ENCODE measurements at places on chromosomes 5 and 9.

DNA sequence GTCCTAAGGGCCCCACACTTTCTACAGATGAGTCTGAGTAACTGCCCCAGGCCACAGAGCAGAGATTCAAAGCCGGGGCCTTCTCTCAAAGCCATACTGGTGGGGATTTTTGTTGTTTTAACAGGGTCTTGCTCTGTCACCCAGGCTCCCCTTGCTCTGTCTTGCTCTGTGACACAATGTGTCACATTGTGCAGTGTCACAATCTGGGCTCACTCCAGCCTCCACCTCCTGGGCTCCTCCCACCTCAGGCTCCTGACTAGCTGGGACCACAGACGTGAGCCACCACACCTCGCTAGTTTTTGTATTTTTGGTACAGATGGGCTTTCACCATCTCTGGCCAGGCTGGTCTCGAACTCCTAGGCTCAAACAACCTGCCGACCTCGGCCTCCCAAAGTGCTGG is 8.6 kb downstream of the AGPAT2 start:
- no peak for DNase-seq

DNA sequence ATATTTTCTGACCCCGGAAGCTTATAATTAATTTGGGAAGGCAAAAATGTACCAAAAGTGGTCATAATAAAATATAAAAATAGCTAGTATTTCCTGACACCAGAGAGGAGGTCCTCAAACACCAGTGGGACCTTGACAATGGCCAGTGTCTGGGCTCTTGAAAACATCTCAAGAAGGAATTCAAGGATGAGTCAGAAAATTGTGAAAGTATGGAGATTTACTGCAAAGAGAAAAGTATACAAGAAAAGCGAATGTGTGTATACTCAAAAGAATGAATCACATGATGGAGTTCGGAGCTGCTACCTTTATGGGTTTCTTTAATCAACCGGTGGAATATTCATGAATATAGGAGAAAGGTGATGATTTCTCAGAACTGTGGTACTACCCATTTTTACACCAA is 1709.0 kb upstream of the WWC1 start:
- no peak for DNase-seq

GRCh38 chr9:69985971-69986370 is 57.7 kb upstream of the MAMDC2 start:
- no peak for DNase-seq

DNA sequence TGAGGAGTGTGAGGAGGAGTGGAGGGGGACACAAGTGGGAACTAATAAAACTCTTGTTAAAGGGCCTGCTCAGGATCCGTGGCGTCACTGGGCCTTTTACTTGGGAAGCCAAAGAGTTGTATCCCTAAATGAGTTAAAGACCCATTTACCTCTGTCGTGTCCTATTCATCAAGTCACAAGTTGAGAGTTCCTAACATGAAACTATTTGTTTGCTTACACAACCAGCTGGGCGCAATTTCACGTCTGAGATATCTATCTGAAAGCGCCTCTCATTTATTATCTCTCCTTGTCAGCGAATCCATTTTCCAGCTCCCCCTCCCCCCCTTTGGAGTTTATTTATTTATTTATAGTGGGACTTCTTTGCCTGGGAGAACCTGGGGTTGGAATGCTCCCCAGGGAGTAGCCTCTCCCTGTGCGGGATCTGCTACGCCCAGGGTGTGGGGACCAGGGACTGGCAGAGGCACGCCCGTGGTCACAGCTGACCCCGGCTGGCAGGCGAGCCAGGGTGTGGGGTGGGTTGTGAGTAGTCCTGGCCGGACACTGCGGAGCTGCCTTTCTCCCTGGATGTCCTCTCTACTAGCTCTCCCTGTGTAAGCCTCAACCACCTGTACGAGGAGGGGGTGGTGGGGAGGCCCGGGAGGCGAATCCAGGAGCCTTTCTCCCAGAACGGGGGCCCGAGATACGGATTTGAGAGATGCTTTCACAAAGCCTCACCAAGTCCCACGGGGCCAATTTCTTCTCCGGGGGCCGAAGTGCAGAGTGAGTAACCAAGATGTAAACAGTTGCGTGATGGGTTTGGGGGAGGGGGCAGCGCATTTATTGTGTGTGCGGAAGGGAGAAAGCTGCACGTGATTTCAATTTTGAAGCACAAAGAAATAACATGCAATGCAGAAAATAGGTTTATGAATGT is 15.3 kb downstream of the NR2F1 start:
- DNase-seq = no peak

DNA sequence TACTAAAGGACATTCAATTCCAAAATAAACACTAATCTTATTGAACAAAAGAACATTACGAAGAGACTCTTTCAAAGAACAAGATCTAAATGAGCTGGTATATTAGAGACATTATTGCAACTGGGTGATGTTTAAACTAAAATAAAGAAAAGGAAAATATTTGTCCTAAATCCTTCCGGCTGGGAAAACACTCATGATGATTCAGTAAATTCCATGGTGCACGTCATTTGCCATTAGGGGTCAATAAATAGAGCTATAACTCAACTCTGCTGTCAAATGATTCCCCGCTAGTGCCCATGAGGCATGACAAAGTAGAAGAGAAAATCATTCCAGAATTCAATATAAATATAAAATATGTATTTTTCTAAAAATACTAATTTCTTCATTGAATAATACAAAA is 565.5 kb upstream of the TUSC1 start:
- DNase-seq = no peak

DNA sequence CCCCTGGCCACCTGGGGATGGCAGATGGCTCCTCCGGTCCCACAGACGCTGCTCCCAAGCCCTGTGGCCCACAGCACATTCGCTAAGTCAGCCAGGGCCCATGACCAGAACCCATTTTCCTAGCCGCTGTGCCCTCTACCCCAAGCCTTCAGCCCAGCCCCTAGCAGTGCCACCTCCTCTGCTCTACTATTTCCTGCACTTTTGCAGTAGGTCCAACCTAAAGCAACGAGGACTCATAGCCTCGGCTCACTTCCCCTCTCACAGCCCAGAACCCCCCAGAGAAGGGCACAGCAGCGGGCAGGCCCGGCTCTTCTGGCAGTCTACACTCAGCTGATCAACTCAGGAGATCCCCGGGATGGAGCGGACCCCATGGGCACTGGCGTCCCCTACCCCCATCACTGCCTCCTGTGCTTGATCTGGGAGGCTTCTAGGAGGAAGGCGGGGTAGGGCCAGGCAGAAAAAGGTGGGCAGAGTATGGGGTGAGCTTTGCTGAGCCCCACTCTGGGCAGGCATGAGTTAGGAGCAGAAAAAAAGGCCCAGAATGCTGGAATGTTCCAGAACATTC is 111.2 kb downstream of the ZNF354C start:
- DNase-seq = no peak

Data from stimulated activated CD8-positive, alpha-beta memory T cell treated with anti-CD3 and anti-CD28 coated beads, Interleukin-15, amount 100 ng/mL, for 48 hours (primary cell).